GM10248 (cell line): ENCODE measurements at places on chromosomes 5 and 9.

GRCh38 chr5:96936431-96937320 lies 796 bp downstream of the LNPEP start:
- DNase-seq: peak; percentile 49

GRCh38 chr5:143920772-143921171 lies 108.8 kb downstream of the HMHB1 start:
- DNase-seq: no peak

DNA sequence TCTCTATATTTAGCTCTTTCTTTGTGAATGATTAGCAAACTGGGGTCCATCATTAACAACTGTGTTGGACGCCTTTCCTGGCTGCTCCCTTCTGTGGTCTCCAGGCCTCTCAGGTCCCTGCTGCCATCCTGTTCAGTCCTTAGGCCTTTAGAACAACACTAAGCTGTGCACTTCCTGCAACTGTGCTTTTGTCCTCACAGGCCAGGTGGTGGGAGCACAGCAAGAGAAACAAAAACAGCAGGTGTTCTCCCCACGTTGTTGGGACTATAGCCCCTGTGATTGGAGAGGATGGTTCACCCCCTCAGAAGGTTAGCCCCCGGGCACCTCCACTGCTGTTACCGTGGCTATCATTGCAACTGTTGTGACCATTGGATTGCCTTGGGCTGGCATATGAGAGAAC lies 41.7 kb upstream of the CLINT1 start:
- no peak for DNase-seq

DNA sequence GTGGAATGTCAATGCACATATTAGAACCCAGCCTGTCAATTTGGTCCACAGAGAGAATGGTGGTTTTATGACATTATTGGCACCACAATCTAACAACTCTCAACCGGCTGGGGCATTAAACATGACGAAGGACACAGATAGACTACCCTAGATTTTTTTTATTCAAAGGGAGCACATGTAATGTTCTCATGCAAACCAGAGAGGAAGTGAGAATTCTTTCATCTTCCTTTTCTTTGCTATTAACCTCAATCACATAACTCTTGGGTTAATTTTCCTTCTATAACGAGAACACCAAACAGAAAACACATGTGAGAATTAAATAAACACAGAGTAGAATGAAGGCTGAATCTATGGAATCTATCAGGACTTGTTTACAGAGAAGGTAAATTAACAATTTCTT lies 94.9 kb upstream of the TNC start:
- DNase-seq: no peak

GRCh38 chr9:137316012-137316981 lies 14.2 kb upstream of the NRARP start:
- DNase-seq: peak; percentile 91

DNA sequence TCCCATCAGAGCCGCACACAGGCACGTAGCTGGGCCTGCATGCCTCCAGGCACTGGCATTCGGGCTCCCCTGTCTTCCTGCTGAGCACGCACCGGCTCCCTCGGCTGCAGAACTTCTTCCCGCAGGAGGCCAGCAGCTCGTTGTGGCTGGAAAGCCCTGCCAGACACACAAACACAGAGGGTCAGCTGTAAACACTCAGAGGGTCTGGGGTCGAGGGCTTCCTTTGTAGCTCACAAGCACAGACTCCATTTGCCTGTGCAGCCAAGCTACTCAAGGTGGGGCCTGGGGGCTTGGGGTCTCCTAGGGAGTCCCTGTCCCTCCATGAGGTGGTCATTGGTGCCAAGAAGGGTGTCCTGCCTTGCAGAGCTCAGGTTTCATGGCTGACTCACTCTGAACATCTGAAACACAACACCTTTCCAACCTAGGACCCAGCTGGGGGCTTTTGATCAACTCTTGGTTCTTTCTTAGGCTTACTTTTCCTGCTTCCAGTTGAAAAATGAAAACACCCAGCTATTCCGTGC lies 211.4 kb downstream of the FSTL4 start:
- no peak for DNase-seq

- DNase-seq: no peak
These were observed 80.2 kb upstream of the SPRY4 start for GRCh38 chr5:142405023-142405422.

DNA sequence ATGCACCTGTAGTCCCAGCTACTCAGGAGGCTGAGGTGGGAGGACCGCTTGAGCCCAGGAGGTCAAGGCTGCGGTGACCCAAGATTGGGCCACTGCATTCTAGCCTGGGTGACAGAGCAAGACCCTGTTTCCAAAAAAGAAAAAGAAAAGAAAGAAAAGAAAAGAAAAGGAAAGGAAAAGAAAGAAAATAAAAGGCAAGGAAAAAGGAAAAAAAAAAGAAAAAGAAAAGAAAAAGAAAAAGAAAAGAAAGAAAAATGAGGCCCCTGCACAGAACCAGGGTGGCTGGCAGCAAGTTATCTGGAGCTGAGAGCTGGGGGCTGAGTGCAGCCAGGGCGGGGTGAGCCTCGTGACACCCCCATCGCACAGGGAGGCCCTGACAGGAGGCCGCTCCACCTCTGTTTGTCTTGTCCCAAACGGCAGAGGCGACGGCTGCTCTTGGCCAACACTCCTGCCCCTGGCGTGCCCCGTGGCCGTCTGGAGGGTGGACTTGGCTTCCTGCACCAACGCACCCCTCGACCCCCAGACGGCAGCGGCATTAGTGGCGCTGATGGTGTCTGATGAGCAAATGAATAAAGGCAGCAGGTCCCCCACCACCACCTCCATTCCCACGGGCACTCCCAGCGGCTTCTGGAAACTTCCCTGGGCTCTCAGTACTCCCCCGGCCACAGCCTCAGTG lies 16.7 kb downstream of the EXD3 start:
- no peak for DNase-seq

DNA sequence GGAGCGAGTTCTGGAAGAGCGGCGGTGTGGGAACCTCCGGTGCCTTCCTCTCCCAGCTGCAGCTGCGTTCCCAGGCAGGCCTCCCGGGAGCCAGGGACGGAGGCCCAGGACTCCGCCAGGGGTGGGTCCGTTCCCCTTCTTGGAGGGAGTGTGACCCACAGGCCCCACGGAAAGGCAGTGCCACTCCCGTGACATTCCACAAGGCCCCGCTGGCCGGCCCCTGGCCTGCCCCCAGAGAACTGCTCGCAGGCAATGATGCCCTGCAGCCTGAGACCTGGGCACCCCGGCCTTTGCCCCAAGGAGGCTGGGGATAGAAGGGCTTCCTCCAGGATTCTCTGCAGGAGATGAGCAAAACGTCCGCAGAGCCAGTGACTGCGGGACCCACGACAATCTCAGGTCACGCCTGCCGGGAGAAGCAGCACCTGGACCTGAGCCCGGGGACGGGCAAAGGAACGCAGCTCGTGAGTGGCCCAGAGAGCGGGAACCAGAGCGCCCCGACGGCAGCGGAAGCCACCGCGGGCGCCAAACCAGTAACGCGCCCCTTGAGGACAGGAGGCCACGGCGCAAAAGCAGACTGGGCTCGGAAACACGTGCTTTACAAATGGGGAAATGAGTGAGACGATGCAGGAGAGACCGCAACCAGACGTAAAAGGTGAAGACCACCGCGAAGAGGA lies 9.3 kb downstream of the OBP2B start:
- DNase-seq: no peak

GRCh38 chr9:124125651-124125977 lies 114.0 kb downstream of the LHX2 start:
- DNase-seq: no peak

- DNase-seq: no peak
These were observed 2.9 kb upstream of the LCN6 start for GRCh38 chr9:136751244-136751643.

GRCh38 chr5:140547508-140548299 lies at the start of gene EIF4EBP3:
Gene EIF4EBP3 (plus strand): TSS chr5:140547662. CDS start chr5:140547738, 76 bp downstream.
- peak; percentile 90 for DNase-seq

DNA sequence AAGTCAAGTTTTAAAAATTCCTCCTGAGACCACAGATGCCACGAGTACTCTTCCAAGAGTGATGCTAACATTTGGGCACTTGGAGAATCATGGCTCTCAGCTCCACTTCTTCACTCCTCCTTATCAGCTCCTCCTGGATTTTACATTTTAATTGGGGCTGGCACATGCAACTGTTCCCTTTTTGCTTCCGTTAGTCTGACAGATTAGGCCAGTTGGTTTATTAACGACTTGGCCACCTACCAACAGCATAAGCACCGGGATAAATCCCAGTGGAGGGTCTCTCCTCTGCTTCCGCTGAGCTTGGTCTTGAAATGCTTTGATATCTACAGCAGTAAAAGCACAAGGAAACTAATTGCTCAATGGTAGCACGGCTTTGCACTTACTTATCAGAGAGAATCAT lies 134.6 kb upstream of the RASEF start:
- no peak for DNase-seq

GRCh38 chr5:42621662-42622061 lies 135.0 kb upstream of the CCDC152 start:
- DNase-seq: no peak

- no peak for DNase-seq
These were observed 68.1 kb downstream of the SPOCK1 start for GRCh38 chr5:137431051-137431450.

DNA sequence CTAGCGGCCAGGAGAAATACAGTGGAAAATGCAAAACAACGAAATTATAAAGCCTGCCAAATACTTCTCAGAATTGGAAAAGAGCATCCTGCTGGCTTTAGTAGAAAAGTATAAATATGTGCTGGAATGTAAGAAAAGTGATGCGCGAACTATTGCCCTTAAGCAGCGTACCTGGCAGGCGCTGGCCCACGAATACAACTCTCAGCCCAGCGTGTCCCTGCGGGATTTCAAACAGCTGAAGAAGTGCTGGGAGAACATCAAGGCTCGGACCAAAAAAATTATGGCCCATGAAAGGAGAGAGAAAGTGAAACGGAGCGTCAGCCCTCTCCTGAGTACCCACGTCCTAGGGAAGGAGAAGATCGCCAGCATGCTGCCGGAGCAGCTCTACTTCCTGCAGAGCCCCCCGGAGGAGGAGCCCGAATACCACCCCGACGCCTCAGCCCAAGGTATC lies 15.0 kb downstream of the MSANTD3 start:
- no peak for DNase-seq

DNA sequence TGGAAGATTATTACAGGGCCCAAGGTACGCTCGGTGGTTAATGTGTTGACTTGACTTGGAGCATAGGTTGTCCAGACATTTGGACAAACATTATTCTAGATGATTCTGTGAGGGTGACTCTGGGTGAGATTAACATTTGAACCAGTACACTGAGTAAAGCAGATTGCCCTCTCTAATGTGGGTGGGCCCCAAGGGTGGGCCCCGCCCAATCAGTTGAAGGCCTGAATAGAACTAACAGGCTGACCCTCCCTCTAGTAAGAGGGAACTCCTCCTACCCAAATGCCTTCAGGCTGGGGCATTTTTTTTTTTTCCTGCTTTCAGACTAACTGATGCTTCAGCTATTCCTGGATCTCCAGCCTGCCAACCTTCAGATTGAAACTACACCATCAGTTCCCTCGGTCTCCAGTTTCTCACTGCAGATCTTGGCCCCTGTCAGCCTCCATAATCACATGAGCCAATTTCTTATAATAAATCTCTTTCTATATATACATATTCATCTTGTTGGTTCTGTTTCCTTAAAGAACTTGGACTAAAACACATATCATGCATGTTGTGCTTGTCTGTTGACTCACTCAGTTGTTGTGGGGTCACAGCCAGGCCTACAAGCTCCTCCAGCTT lies 338.1 kb upstream of the BRINP1 start:
- DNase-seq: no peak

GRCh38 chr5:89694026-89694550 lies 715.5 kb downstream of the CETN3 start:
- DNase-seq: no peak

- no peak for DNase-seq
These were observed 245.1 kb downstream of the FSTL4 start for GRCh38 chr5:133367071-133367786.

GRCh38 chr5:41012318-41012717 lies 58.8 kb downstream of the MROH2B start:
- DNase-seq: no peak

- no peak for DNase-seq
These were observed 340.9 kb downstream of the EFNA5 start for GRCh38 chr5:107329850-107330249.

DNA sequence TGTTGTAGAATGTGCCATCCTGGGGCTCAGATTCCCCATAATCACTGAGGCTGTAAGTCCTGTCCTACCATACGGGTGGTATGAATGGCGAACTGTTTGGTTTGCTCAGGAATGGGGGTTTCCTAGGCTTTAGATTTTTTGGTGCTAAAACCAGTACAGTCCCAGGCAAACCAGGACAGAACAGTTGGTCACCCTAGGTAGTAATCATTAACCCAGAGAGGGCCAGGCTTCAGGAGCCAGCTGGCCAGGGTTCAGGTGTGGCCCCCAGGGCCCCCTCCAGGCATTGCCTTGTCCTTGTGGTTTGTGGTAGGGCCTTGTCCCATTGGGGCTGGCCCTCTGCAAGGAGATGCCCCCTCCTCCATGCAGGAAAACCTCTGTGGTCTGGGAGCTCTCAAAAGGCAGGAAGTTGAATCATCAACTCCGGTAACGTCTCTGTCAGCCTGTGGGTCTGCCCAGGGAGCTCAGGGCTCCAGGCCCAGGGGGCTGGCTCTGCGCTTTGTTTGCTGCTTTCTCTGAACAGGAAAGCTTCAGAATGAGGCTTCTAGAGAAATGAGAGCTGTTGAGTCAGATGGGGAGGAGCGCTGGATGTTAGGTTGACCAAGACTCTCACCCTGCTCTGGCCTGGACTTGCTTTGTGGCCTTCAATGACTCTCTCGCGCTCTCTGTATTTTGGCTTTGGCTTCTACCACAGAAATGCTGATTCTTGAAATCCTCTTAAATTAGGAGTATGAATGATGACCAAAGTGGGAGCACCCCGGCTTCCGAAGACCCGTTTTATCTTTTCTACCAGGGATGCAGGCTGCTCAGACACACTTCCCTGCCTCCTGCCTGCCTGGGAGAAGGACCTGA lies 22.2 kb upstream of the JADE2 start:
- DNase-seq: peak; percentile 70

- no peak for DNase-seq
These were observed 33.4 kb upstream of the SLC25A51 start for GRCh38 chr9:37937366-37937765.

DNA sequence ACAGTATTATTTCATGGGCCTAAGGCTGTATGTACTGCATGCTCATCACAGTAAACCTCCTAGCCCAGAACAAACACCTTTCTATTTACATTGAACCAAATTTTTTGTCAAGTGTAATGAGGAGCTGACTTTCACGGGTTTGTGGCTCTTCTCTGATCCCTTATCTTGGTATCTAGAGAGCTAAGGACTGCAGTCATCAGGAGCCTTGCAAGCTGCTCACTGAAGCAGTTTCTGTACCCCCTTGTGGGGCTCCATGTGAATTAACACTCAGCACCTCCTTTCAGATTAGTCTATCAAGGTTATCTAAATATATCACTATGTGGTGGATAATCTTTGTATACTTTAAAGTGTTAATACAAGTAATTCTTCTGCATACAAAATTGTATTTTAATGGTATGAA lies 108.2 kb downstream of the AUH start:
- DNase-seq: no peak

DNA sequence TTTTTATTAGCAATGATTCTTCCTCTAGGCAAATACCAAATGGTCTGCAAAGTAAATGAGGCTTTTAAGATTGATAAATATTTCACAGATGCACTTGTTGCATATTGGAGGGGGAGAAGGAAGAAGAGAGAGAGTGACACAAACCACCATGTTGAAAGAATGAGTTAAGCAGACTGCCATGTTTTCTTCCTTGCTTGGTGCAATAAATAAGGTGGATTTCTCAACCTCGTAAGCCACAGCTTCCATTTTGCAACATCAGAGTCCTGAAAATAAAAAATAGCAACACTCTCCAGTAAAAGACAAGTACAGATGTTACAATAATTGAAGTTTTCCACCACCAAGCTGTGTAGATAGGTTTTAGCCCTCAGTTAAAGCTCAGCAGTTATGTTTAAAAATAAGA lies 202.9 kb downstream of the SGCD start:
- DNase-seq: no peak

GRCh38 chr9:71909887-71910649 lies 925 bp downstream of the ABHD17B start:
- peak; percentile 36 for DNase-seq
